Stomach (tissue), 19 donors: ENCODE measurements at places on chromosomes 5 and 9.
A peak's percentile ranks its signal among the peaks of the same experiment; 100 is the strongest.

DNA sequence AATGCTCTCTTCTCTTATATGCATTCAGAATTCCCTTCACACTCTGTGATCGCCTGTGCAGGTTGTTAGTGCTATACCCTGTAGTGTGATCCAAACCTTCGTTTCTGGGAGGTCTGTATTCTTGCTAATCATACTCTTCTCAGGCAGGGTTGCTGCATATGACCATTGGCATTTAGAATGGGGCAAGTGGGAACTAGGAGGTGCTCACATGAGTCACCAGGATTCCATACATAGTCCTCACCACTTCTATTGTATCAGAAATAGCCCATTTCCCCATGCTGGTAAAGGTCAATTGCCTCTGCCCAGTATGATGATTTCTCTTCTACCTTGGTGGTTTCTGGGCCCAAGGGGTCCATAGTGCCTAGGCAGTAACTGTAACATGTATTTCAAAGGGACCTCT, 443.5 kb upstream of the CDH6 start:
- no peaks in the 10 kb centered on the region for H3K4me1 ChIP-seq
- H3K27me3 ChIP-seq, result no peaks in the 10 kb centered on the region
- H3K4me3 ChIP-seq, result no peak overlapping the region
- no peaks in the 10 kb centered on the region for H3K36me3 ChIP-seq
- DNase-seq, result no peak

- H3K4me1 ChIP-seq, result no peaks in the 10 kb centered on the region
- H3K27me3 ChIP-seq, result peaks cover 3% of the 10 kb centered on the region
- H3K27ac ChIP-seq, result no peak overlapping the region
- H3K36me3 ChIP-seq, result no peaks in the 10 kb centered on the region
Observed at GRCh38 chr5:37814699-37815098, 25.1 kb downstream of the GDNF start.

GRCh38 chr5:90326995-90327394, 82.6 kb downstream of the CETN3 start:
- H3K4me1 ChIP-seq, result no peaks in the 10 kb centered on the region
- no peak for DNase-seq
- no peak overlapping the region for H3K4me3 ChIP-seq

DNA sequence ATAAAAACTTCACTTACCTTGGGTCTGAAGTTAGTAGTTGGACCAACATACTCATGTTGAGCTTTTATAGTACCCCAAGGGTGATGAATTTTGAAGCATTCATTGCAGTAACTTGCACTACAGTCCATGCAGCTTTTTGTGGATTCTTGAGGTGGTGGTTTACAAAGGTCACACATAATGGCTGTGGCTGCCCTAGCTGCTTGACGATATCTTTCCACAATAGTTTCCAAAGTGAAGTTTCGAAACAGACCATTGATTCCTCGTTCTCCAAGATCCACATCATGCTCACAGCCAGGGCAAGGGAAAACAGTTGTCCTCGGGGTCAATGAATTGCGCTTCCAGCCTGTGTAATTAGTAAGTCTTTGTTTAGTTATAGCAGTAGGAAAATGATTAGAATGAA, 22.7 kb downstream of the TRIM36 start:
- H3K27ac ChIP-seq, result no peak overlapping the region
- H3K36me3 ChIP-seq, result no peaks in the 10 kb centered on the region
- no peak overlapping the region for H3K4me3 ChIP-seq
- no peaks in the 10 kb centered on the region for H3K27me3 ChIP-seq
- no peak for DNase-seq

DNA sequence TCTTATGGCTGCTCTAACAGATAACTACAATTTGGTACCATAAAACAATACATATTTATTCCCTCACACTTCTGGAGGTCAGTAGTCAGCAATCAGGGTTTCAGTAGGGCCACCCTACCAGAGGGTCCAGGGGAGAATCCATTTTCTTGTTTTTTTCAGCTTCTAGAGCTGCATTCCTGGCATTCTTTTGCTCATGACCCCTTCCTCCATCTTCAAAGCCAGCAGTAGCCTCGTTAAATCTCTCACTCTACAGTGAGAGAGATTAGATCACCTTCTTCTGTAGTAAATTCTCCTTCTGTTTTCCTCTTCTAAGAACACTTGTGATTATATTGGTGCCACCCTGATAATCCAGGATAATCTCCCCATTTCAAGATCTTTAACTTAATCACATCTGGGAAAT, 187.4 kb downstream of the RFK start:
- H3K27me3 ChIP-seq, result no peaks in the 10 kb centered on the region
- H3K27ac ChIP-seq, result no peak overlapping the region
- no peaks in the 10 kb centered on the region for H3K36me3 ChIP-seq

DNA sequence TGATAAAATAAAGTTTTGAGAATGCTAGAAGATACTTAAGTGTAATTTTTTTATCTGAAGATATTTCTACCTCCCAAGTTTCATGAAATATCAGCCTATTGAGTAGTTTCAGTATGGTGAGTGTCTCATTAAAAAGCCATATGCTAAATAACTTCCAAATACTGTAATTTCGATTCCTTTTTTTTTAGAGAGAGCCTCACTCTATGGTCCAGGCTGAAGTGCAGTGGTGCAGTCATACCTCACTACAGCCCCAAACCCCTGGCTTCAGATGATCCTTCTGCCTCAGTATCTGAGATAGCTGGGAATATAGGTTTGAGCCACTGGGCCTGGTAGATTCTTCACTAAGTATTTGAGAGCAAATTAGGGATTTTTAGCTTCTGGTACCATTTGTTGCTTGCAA, 24.5 kb downstream of the CDC42SE2 start:
- H3K4me3 ChIP-seq, result no peak overlapping the region
- peaks cover 34% of the 10 kb centered on the region for H3K4me1 ChIP-seq
- peak overlapping the region; percentile 52 for H3K27ac ChIP-seq
- H3K36me3 ChIP-seq, result no peaks in the 10 kb centered on the region

- no peaks in the 10 kb centered on the region for H3K4me1 ChIP-seq
- no peak overlapping the region for H3K4me3 ChIP-seq
- H3K27me3 ChIP-seq, result no peaks in the 10 kb centered on the region
- H3K36me3 ChIP-seq, result no peaks in the 10 kb centered on the region
- no peak overlapping the region for H3K27ac ChIP-seq
Observed at GRCh38 chr5:52139888-52140615, 647.7 kb upstream of the ITGA1 start.

GRCh38 chr5:58974083-58974482, 391.2 kb downstream of the RAB3C start:
- no peak overlapping the region for H3K27ac ChIP-seq
- no peaks in the 10 kb centered on the region for H3K27me3 ChIP-seq
- no peak for DNase-seq
- peaks cover 16% of the 10 kb centered on the region for H3K36me3 ChIP-seq
- no peaks in the 10 kb centered on the region for H3K4me1 ChIP-seq

DNA sequence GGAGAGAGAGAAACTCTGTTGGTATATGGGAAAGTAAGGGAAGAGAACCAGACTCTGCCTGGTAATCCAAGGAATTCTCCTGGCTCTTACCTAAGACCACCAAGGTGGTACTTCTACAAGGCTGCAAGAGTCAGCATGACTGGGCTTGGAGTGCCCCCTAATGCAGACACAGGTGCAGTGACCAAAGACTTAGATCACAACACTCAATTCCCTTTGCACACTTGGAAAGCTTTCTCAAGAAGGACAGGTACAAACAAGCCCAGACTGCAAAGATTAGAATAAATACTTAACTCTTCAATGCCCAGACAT, 25.2 kb downstream of the UGT3A2 start:
- H3K27ac ChIP-seq, result no peak overlapping the region
- DNase-seq, result no peak
- H3K36me3 ChIP-seq, result no peaks in the 10 kb centered on the region
- no peaks in the 10 kb centered on the region for H3K27me3 ChIP-seq
- no peaks in the 10 kb centered on the region for H3K4me1 ChIP-seq

DNA sequence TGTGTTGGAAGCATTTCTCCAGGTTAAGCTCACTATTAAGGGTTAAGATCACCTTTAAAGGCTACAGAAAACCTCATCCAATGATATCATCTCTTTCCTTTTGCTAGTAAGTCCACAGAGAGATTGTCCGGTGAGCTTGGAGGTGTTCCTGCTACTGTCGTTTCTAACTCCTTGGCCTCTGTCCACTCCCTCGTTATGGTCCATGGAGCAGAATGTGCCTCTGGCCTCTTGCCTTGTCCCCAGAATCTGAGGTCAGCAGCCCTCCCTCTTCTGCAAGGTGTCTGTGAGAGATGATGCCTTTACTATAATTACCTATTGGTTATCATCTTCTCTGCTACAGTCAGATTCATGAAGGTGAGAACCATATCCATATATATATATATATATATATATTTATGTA, 15.0 kb downstream of the ORM2 start:
- H3K4me3 ChIP-seq, result no peak overlapping the region
- peaks cover 17% of the 10 kb centered on the region for H3K4me1 ChIP-seq
- H3K27me3 ChIP-seq, result no peaks in the 10 kb centered on the region
- H3K27ac ChIP-seq, result no peak overlapping the region
- DNase-seq, result no peak

DNA sequence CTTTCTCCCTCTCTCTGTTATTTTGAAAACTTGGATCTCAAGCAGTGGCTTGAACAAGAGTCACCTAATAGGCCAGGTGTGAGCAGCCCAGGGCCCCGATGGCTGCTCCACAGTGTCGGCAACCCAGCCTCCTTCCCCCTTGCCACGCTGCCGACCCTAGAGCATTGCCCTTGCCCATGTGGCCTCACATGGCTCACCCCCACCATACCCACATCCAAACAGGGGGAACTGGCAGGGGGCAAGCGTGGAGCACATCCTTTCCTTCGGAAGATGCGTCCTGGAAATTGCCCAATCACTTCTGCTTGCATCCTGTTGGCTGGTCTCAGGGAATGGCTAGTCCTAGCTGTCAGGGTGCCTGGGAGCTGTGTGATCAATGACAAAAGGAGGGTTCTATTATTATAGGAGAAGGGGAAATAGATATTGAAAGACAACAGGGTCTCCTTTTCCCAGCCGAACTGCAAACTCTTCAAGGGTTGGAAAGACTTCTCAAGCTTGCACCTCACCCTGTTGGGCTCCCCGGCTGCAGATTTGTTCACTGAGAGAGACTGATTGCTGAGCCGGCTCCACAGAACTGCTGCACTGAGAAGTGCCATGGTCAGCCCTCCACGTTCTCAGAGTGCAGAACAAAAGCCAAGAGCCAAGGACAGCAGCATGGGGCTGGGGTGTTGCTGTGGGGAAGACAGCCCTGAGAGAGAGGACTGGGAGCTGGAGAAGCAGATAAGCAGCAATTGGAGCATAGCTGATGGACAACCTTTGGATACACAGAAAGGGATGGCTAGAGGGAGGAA, 8.3 kb upstream of the TIFAB start:
- DNase-seq, result no peak
- no peak overlapping the region for H3K4me3 ChIP-seq
- peaks cover 28% of the 10 kb centered on the region for H3K27me3 ChIP-seq

DNA sequence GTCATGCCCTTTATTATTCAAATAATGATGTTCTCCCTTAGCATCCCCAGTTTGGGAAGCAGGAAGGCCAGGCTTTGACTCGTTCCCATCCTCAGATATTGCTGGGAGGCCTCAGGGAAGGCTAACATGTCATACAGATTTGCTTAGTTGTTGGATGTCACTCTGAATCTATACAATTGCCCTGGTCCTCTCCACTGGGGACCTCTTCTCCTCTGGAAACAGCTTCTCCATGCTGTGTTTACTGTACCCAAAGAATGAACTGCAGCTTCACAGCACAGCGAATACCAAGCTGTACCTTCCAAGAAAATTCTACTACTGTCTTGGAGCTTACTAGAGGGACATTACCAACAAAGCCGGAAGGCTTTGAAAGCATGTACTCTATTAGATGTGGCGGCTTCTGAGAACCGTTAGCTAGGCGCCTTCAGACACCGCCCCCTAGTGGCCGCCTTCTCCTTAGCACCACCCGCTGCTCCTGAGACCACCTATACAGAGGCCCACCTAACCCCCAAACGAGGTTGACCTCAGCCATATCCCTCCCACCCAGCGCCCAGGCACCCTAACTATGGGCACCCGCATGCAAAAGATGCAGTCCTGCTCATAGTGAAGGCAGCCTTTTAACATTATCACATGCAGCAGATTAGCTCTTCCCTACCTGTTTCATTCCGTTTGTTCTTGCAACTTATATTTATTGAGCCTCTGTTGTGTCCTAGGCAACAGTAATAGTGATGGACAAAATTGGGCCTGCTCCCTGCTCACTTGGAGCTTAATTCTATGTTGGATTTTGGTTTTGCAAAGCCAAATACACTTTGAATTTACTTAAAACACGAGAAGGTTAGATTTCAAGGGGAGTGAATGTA, 34.9 kb upstream of the FOXI1 start:
- H3K4me1 ChIP-seq, result no peaks in the 10 kb centered on the region
- H3K27ac ChIP-seq, result no peak overlapping the region
- H3K4me3 ChIP-seq, result no peak overlapping the region
- H3K36me3 ChIP-seq, result peaks cover 17% of the 10 kb centered on the region
- no peaks in the 10 kb centered on the region for H3K27me3 ChIP-seq

DNA sequence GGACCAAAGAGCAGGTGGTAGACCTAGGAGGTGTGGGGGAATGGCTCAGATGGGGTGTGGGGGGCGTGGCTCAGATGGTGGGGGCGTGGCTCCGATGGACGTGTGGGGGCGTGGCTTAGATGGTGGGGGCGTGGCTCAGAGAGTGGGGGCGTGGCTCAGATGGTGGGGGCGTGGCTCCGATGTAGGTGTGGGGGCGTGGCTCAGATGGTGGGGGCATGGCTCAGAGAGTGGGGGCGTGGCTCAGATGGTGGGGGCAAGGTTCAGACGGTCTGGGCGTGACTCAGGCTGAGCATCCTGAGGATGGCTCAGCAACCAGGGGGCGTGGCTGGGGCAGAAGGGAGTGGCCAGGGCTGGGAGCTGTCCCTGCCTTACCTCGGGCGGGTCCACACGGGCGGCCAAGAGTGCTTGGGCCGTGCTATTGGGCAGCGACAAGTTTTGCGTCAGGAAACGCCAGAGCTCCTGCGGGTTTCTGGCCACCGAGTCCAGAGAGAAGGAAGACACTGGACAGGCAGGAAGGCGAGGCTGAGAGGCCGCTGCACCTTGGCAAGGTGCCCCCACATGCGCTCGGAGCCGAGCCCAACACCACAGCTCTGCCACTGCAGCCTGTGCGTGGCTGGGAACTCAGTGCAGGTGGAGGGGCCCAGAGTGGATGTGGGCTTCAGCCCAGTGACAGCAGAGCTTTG, 5.9 kb downstream of the ABCA2 start:
- no peak overlapping the region for H3K4me3 ChIP-seq
- peaks cover 30% of the 10 kb centered on the region for H3K36me3 ChIP-seq
- peak; percentile 82 for DNase-seq
- no peaks in the 10 kb centered on the region for H3K27me3 ChIP-seq
- peak overlapping the region; percentile 54 for H3K27ac ChIP-seq

DNA sequence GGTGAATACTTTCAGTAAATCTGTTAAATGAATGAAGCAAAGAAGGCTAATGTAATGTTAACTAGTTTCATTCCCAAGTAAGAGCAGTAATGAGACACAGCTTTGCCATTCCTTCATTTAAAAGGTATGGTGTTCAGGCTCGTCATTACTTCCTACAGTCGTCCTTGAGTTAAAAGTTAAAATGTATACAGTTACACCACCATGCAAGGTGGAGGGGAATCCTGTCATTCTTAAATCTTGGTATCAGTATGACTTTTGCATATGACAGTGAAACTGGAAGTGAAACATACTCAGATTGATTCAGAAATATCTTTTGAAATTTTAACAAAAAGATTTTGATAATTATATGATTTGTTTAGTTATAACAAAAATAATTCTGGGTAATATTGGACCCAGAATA, 25.9 kb downstream of the MTRR start:
- no peaks in the 10 kb centered on the region for H3K27me3 ChIP-seq
- H3K27ac ChIP-seq, result no peak overlapping the region
- H3K4me3 ChIP-seq, result no peak overlapping the region
- no peak for DNase-seq

- no peak for DNase-seq
- H3K4me1 ChIP-seq, result peaks cover 35% of the 10 kb centered on the region
- H3K4me3 ChIP-seq, result no peak overlapping the region
Observed at GRCh38 chr5:160473681-160474080, 52.0 kb downstream of the PTTG1 start.
